Coronary artery (tissue), 2 donors: ENCODE measurements at places on chromosomes 6 and 20.
A peak's percentile ranks its signal among the peaks of the same experiment; 100 is the strongest.

DNA sequence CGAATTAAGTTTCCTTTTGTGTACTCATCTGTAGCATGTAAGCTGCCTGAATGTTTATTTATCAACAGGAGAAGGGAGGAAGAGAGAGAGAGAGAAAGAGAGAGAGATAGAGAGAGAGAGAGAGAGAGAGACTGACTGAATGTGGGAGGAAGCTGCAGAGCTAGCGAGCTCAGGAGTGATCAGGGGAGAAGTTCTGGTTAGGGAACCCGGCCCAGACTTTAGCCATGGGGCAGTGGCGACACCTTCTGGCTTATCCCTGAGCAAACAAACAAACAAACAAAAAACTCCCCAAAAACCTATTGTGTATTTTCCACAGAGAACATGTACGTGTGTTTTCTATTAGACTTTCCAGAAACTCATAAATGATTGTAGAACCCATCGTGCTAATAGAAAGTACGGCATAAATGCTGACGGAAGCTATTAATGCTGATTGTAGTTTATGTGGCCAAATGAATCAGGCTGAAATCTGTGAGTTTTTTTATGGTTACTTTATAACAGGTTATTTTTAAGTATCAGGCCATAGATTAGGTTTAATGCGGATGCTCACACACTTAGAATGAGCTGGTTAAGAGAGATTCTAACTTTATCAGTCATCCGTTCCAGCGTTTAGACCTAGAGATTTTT, 92.8 kb downstream of the CLIC5 start:
- no peak for DNase-seq

GRCh38 chr20:20803011-20803410, 90.6 kb upstream of the RALGAPA2 start:
- no peak for DNase-seq

GRCh38 chr6:81265106-81265505, 487.4 kb downstream of the TENT5A start:
- DNase-seq, result peak; percentile 77

GRCh38 chr6:74505391-74505790, 700.5 kb downstream of the COL12A1 start:
- no peak for DNase-seq

DNA sequence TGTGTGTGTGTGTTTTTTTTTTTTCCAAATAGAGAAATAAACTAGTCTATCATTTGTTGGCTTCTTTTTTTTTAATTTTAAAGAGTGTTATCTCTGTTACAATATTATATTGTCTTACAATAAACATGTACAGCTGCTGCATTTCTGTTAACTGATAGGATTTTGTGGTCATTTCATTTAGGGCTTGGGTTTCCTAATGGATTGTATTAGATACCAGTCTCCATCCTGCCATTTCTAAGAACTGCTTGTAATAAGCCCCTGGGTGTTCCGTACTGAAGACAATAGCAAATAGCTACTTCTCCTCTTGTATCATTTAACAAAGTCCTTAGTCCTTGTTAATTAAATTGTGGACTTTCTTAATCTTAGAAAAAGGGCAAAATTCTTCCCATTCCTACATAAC, 45.7 kb downstream of the SOBP start:
- DNase-seq, result no peak

- DNase-seq, result no peak
These were observed 39.6 kb downstream of the DUSP22 start for GRCh38 chr6:331622-332521.

DNA sequence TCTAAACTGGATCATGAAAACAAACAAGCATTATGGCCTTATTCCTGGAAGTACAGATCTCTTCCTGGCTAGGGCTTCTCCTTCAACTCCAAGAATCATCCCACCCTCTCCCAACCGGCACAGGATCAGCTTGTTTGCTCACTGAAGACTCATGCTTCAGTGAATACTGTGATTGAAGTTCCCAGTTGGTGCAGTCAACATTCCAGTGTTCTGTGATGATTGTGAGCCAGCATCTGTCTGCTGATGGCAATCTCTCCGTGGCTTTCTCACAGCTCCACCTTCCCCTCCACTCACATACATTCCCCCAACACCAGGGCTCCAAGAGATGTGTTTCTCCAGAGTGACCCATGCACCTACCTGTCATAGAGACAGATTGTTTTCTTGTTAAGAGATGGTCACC, 421.3 kb upstream of the BTBD3 start:
- no peak for DNase-seq

- no peak for DNase-seq
These were observed 363.8 kb upstream of the SULF2 start for GRCh38 chr20:48148916-48149672.

GRCh38 chr6:159436581-159436980, 256.5 kb downstream of the SOD2 start:
- no peak for DNase-seq

DNA sequence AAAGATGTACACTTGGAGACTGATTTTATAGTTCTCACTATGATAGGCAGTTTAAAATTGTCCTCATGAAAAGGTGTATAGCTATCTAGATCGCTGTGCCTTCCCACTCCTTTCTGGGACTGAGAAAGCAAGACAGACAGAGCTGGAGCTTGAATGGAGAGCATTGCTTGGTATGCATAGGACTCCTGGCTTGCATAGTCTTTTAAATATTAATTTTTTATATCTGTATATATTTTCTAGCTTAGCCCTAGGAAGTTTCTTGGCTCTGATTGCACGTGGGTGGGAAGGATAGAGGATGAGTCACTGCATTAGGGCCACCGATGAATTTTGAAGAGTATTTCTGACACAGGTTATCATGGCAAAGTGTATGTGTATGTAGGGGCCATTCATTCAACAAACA, 150.0 kb upstream of the SPACA1 start:
- no peak for DNase-seq

DNA sequence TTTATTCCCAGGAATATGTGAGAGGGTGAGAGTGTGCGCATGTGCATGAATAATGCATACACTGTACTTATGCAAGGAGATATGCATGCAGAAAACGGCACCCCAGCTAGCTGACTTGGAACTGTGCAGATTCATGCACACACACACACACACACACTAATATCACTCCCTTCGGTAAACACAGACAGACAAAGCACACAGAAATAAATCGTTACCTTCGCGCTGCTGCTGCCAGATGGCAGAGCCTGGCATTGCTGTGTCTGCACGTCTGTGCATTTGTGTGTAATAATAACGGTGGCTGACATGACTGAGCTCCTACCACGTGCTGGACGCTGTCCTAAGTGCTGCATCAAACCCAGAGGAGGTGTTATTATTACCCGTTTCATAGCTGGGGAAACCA, 36.8 kb downstream of the PREX1 start:
- no peak for DNase-seq

- peak; percentile 31 for DNase-seq
These were observed 55.2 kb upstream of the TAGAP start for GRCh38 chr6:159099961-159100360.

GRCh38 chr6:39083231-39083634, 31.8 kb downstream of the SAYSD1 start:
- DNase-seq, result no peak

DNA sequence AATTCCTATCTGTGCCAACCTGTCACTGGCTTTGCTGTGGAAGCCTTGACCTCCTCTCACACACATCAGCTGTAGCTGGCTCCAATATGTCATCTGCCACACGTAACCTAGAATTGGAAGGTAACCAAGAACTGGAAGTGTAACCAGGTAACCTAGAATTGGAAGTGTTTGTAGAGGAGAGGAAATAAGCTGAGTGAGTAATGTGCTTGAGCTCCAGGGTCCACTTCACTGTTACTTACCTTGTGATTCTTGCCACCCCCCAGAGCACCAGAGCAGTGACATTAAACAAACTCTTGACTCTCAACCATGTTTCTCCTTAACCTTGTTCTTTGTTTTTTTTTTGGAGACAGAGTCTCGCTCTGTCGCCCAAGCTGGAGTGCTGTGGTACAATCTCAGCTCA, 350.5 kb downstream of the NRN1 start:
- no peak for DNase-seq

DNA sequence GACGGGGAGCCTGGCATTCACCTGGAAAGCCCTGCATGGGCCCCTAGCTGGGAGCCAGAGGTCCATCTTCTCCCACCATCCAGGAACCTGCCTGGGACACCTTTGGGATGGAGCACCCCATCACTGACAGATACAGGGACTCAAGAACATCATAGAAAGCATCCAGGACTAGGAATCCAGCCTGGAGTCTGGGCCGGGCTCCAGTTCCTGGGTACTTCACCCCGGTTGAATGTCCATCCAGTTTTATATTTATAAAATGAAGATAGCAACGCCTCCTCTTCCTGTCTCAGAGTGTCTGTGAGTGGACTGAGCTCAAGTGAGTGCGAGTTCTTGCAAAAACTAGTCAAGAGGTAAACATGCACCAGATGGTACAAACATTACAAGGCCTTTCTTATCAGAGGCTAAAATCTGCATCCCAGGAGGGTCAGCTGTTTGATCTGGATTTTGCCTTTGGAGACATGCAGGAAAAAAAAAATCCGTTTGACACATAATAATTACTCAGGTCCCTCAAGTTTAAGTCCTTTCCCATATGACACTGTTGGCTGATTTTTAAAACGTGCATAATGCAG, 27.4 kb downstream of the ZC3H12D start:
- DNase-seq, result no peak

- DNase-seq, result no peak
These were observed 50.5 kb upstream of the PAK5 start for GRCh38 chr20:9889270-9889981.

DNA sequence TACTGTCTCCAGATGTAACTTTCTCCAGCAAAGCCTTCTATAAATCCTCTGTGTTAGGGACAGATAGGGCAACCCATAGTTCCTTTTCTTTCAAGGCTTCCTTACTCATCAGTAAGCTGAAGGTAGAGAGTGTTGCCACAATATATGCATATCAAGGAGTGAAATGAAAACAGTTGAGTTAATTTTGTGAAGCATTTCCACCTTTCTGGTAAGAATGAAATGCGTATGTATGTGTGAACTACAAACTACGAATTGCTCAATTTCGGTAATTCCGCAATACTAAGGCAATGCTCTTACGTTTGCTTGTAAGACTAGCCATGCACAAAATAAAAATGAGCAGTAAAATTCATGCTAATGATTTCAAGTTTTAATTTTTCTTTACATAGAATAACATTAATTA, 61.2 kb upstream of the HBS1L start:
- DNase-seq, result no peak

GRCh38 chr6:119384444-119384843, 34.9 kb upstream of the MAN1A1 start:
- DNase-seq, result no peak

GRCh38 chr6:159399751-159400221, 230.6 kb downstream of the FNDC1 start:
- no peak for DNase-seq

DNA sequence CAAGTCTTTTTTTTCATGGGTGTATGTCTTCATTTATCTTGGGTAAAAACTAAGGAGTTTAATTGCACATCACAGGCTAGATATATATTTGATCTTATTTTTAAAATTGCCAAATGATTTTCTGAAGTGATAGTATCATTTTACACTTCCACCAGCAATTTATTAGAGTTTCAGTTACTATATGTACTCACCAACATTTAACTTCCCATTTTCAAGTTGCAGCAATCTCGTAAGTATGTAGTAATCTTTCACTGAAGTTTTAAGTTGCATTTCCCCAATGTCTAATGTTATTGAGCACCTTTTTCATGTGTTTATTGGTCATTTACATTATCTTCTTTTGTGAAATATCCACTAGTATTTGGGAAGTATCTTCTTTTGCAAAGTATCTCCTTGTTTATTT, 277.4 kb upstream of the CNR1 start:
- no peak for DNase-seq

GRCh38 chr6:136791296-136792094, 782 bp downstream of the MAP3K5 start:
- peak; percentile 88 for DNase-seq

GRCh38 chr20:5069141-5069806, 50.5 kb downstream of the PCNA start:
- DNase-seq, result no peak
